NCI-H1694 treated with DMSO at 0.1 percent for 48 hours (cell line): ENCODE measurements at places on chromosomes 12 and 14.
A peak's percentile ranks its signal among the peaks of the same experiment; 100 is the strongest.

DNA sequence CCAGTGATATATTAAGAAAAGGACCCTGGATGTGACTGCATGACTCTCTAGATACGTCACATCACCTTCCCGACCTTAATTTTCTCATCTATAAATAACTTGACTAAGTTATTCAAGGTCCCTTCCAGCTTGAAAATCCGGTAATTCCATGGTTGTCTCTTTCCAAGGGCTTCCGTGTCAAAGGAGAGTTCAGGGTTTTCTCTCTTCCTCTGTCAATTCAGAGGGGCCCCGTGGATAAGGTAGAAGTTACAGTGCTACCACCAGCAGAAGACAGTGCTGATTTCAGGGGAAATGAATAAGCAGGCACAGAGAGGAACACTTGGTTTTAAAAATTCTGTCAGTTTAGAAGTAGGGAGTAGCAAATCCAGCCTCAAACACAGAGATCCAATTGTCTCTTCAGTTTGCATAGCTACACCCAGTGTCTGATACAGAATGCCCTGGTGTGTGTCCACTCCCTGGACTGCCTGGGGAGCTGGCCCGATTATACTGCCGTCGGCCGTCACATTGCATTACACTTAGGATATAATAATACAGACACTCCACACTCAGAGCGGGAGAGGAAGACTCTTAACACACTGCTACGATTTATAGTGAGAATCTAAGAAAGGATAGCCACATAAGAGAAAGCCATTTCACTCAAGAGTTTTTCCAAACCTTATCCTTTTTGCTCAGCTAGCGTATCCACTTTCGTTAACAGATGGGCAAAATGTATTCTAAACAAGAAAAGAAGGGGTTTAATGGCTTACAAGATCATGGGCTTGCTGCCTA is 54.7 kb upstream of the GTF2A1 start:
- DNase-seq = no peak

GRCh38 chr14:57530571-57530970 is 36.9 kb upstream of the CCDC198 start:
- no peak for DNase-seq

DNA sequence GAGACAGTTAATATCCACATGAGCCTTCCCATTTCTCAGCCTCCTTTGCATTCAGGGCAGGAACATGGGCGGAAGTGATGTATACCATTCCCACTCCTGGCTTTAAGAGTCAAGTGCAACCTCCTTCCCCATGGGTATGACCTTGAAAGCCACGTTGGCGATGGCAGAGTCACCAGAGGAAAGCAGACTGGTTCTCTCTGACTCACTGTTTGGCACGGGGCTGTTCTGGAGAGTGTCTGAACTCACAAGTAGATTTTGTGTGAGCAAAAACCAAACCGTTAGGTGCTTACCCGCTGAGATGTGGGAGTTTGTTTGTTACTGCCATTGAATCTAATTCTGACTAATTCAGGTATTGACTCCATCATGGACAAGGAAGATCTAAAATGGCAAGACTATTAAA is 36.7 kb upstream of the PZP start:
- DNase-seq = no peak

- no peak for DNase-seq
These were observed 200.3 kb upstream of the PLEKHG7 start for GRCh38 chr12:92502417-92503028.

GRCh38 chr14:90578283-90578985 is 181.6 kb downstream of the CALM1 start:
- no peak for DNase-seq

DNA sequence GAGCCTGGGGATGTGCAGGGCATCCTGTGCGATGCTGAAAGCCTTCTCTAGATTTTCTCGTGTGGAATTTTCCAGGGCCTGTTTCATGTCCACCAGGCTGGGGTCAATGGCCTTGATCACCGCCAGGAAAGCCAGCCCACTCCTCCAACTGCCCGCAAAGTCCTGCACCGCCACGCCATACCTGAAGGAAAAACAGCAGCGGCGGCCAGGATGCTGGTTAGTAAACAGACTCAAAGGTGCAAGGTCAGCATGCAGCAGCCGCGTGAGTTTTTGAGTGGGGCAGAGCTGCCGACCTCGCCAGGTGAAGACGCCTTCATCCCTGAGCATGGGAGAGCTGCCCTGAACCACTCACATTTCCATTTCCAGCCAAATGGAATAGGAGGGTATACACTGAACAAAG is 53.4 kb upstream of the DICER1 start:
- no peak for DNase-seq

GRCh38 chr12:126989532-126989931 is 1277.4 kb upstream of the TMEM132C start:
- DNase-seq = no peak

DNA sequence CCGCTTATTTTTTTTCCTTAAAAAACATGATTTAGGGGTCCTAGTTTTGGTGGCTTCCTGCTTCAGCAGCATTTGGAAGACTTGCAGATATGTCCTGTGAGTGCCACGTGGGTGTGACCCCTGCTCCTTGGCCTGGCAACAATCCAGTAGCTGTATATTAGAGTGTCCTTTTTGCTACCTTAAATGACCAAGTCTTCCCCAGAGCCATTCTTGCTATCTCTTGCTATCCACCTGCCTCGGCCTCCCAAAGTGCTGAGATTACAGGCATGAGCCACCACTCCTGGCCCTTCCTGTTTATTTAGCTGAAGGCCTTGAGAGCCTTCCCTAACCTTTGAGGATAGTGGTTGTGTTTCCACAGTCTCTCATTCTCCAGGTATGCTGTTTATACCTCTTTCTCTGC is 17.0 kb downstream of the TPCN1 start:
- no peak for DNase-seq

- no peak for DNase-seq
These were observed 19.6 kb downstream of the ACVR1B start for GRCh38 chr12:51970904-51971646.

DNA sequence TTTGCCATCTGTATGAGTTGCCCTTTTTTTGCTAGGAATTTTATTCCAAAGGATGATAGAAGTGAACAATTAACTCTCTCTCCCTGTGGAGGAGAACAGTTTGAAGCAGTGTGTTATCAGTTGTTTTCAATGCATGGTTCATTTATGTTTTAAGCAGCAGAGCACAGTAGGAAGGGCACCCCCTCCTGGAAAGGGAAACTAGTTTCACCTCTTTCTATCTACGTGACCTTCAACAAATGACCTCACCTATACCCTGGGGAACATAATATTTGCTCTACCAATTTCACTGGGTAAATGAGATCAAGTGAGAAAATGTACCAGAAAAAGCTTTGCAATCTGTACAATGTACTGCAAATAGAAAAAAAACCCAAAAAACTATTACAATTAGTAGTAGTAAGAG is 5.4 kb upstream of the DCP1B start:
- no peak for DNase-seq

GRCh38 chr12:66648033-66648735 is 30.7 kb downstream of the GRIP1 start:
- DNase-seq = peak; percentile 40

- DNase-seq = no peak
These were observed 166.1 kb upstream of the EEA1 start for GRCh38 chr12:93094988-93095737.

- DNase-seq = no peak
These were observed 26.2 kb downstream of the ZCRB1 start for GRCh38 chr12:42299392-42300308.

GRCh38 chr14:68140076-68140741 is 320.6 kb downstream of the RAD51B start:
- DNase-seq = no peak

DNA sequence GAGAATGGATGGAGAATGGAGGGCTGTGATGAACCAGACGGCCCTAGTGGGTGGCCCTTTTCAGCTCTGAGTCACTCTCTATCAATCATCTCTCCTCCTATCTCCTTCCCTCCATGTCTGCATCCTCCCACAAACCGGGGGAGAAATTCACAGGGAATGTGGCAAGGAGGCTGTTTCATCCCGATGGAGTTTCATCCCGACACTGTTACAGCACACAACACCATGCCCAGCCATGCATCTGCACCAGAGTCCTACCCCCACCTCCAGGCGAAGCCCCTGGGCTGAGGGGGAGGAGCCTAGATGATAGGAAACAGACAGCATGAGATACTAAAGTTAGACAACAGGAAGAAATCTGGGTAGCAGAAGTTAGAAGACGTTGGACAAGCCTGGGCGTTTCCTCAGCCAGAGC is 20.8 kb downstream of the SLC8B1 start:
- no peak for DNase-seq

GRCh38 chr12:75646329-75647210 is 135.2 kb upstream of the KRR1 start:
- no peak for DNase-seq

- DNase-seq = no peak
These were observed 84.4 kb downstream of the SLC24A4 start for GRCh38 chr14:92407410-92407809.

GRCh38 chr12:108414021-108414420 is 74.9 kb upstream of the CMKLR1 start:
- DNase-seq = no peak

GRCh38 chr12:80491166-80491565 is 47.1 kb downstream of the PTPRQ start:
- DNase-seq = no peak

GRCh38 chr12:28212182-28212581 is 21.9 kb downstream of the CCDC91 start:
- DNase-seq = no peak

DNA sequence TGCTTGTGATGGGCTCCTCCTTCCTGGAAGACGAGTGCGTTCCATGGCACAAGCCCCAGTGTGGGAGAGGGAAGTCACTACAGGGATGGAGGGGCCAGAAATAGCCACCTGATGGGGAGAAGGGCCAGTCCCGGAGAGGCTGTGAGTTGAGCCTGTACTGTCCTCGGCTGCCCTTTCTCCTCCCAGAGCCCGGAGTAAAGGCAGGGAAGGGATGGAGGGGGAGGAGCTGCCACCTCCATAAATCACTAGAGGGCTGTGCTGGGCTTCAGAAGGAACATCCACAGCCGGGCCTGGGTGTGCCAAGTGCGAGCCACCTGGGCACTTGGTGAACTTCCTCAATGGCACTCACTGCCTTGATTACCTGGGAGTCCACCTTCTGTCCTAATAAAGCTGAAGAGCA is 110.1 kb downstream of the RBM19 start:
- DNase-seq = no peak

DNA sequence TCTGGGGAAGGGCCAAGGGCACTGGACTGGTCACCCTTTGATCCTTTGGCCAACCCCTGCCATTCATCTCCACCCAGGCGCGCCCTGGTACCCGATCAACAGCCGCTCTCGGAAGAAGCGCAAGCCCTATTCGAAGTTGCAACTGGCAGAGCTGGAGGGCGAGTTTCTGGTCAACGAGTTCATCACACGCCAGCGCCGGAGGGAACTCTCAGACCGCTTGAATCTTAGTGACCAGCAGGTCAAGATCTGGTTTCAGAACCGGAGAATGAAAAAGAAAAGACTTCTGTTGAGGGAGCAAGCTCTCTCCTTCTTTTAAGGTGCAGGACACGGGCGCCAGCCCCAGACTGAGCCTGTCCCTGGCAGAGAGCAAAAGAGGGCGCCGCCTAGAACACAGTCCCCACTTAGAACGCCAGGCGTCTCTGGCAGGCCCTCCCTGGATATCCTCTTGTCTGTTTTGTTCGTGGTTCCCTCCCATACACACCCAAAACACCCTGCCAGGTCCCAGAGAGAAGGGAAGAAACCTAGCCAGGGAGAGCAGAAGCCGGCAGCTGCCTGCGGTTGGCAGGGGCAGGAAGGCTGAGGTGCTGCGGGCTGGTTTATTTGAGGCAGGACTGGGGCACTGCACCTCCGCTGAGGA is 1.7 kb downstream of the HOXC12 start:
- DNase-seq = no peak

GRCh38 chr12:62575036-62575435 is 108.4 kb downstream of the MON2 start:
- DNase-seq = no peak

GRCh38 chr14:23530375-23531055 is 21.1 kb downstream of the ZFHX2 start:
- no peak for DNase-seq

- no peak for DNase-seq
These were observed 19.6 kb downstream of the OR4N2 start for GRCh38 chr14:19823178-19823577.

- DNase-seq = no peak
These were observed 45.2 kb downstream of the GRIP1 start for GRCh38 chr12:66633676-66634075.

DNA sequence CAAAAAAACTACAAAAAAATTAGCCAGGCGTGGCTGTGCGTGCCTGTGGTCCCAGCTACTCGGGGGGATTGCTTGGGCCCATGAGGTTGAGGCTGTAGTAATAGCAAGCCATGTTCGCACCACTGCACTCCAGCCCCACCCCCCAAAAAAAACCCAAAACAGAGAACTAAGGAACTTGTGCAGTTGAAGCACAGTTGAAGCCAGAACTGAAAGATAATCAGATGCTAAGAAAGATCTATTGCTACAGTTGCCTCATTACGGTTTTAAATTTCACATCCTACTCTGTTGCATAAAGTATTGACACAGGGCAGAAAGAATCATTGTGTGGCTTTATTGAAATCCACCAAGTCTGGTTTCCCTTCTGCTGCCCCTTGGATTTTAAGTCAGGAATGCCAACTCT is 3.8 kb downstream of the CS start:
- no peak for DNase-seq

DNA sequence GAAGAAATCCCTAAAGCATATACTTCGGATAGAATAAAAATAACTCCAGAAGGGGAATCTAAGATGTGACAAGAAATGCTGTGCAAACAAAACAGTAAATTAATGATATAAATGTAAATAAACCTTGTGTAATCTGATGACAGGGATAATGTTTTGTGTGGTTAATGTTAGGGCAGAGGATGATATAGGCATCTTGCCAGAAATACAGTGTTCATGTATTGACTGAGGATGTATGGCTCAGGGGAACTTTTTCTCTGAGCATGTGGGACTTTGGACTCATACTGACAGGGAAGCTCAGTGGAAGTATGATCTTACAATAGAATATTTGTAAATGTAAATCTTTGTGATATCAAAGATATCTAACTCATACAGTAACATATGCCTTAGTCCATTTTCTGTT is 420.2 kb downstream of the TMTC2 start:
- no peak for DNase-seq

- no peak for DNase-seq
These were observed 369.0 kb downstream of the DIO2 start for GRCh38 chr14:79842270-79842669.

- no peak for DNase-seq
These were observed 95.2 kb upstream of the PCED1B start for GRCh38 chr12:46983959-46984841.

GRCh38 chr14:95835121-95835730 is 41.4 kb upstream of the TUNAR start:
- no peak for DNase-seq

DNA sequence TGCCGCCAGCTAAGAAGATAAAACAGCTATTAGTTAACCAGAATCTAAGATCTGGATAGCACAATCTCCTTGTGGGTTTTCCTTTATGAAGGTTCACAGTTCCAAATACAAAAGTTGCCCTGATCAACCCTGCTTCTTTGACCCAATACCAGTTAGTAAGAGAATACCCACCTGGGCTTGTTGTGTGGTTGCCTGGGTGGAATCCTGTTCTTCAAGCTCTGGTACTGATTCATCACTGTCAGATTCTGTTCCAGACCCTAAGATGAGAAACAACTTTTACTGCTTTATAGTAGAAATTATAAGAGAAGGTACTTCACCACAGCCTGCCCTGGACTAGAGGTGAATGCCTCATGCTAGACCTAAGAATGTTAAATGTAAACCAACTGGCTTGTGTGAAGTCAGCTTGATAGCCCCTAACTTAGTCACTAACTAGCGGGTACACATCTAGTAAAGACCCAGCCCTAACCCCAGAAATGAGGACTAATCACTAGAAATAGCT is 10.6 kb downstream of the NACA start:
- no peak for DNase-seq

- DNase-seq = no peak
These were observed 17.6 kb upstream of the EID3 start for GRCh38 chr12:104285740-104286515.
